Right cardiac atrium (tissue), 5 donors: ENCODE measurements at places on chromosomes 4 and X.

DNA sequence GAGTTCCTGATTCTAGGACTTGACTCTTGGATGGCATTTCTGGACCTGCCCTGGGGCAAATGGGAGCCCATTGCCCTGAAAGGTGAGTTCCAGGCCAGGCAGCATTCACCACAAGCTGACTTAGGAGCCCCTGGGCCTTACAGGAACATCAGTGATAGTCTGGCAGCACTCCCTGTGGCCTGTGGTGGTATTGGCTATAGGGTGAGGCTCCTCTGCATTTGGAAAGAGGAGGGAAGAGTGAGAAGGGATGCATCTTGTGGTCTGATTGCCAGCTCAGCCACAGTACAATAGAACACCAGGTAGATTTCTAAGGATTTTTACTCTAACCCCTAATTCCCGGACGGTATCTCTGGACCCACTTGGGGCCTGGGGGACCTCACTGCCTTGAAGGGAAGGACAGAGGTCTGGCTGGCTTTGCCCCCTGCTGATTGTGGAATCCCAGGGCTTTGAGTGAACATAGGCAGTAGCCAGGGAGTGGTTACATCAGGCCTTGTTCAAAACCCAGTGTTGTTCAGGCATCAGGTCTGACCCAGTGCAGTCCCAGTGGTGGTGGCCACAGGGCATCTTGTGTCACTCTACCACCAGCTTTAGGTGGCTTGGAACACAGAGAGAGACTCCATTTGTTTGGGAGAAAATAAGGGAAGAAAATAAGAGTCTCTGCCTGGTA lies 32.9 kb downstream of the MAGED4 start:
- DNase-seq = no peak

DNA sequence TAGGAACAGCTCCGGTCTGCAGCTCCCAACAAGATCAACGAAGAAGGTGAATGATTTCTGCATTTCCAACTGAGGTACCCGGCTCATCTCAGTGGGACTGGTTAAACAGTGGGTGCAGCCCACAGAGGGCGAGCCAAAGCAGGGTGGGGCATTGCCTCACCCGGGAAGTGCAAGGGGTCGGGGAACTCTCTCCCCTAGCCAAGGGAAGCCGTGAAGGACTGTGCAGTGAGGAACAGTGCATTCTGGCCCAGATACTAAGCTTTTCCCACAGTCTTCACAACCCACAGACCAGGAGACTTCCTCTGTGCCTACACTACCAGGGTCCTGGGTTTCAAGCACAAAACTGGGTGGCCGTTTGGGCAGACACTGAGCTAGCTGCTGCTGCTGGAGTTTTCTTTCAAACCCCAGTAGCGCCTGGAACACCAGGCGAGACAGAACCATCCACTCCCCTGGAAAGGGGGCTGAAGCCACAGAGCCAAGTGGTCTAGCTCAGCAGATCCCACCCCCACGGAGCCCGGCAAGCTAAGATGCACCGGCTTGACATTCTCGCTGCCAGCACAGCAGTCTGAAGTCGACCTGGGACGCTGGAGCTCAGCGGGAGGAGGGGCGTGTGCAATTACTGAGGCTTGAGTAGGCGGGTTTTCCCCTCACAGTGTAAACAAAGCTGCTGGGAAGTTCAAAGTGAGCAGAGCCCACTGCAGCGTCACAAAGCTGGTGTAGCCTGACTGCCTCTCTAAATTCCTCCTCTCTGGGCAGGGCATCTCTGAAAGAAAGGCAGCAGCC lies 84.6 kb downstream of the THOC2 start:
- no peak for DNase-seq

DNA sequence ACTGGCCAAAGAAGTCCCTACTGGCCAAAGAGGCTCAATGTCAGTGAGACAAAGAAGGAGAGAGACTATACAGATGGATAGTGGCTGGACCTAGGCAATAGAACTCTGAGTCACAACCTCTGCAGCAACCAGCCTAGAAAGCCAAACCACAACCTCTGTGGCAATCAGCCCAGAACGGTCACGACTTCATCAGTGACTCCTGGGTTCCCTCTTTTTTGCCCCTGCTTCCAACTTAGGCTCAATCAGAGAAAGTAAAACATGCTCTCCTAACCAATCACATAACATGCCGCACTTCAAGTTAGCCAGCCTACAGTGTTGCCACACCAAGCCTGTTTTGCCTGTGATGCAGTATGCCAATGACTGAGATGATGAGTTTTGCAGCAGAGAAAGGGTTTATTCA lies 203.4 kb downstream of the ANAPC10 start:
- peak; percentile 62 for DNase-seq

DNA sequence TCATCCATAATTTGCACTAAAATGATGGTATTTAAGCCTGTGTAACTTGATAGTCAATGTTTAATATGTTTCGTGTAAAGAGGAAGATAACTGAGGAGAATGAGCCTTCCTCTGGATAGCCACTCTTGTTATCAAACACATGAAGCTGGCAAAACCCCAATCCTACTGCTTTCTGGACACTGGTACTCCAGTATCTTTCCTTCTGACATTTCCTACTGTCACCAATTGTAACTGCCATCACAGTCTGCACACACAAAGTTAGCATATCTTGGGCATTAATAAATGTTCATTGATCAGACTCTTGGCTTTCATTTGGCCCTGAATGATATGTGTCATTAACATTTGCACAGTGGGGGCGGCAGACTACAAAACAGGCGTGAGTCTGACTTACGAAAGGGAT lies 419.1 kb downstream of the TMA16 start:
- DNase-seq = no peak

DNA sequence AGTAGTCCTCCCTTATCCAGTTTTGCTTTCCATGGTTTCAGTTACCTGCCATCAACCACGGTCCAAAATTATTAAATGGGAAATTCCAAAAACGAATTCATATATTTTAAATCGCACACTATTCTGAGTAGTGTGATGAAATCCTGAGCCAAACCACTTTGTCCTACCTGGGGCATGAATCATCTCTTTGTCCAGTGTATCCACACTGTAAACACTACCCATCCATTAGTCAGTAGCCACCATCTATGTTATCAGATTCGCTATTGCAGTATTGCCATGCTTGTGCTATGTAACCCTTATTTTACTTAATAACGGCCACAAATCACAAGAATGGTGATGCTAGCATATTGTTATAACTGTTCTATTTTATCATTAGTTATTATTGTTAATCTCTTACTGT lies 704.6 kb downstream of the SMARCA1 start:
- DNase-seq = no peak

GRCh38 chrX:146238173-146238572 lies 420.5 kb downstream of the SLITRK2 start:
- DNase-seq = no peak
